ENCODE measurements at places on chromosomes 11 and 22.

DNA sequence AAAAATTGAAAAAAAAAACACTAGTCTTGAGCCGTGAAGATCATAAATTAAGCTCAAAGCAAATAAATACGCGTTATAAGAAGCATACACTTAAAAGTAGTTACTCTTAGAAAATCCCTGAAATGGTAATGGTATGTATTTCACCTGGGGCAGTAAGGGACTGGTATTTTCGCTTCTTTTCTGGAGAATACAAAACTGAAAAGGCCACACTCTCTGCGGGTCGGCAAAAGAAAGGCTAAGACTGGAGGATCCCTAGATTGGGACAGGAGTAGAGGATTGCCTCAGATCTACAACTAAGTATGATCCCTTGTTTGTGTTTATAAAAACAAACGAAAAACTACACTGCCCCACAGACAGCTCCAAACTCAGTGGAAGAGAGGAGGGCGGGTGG, 617 bp downstream of the TSG101 start:
- DNase-seq, result no peak

DNA sequence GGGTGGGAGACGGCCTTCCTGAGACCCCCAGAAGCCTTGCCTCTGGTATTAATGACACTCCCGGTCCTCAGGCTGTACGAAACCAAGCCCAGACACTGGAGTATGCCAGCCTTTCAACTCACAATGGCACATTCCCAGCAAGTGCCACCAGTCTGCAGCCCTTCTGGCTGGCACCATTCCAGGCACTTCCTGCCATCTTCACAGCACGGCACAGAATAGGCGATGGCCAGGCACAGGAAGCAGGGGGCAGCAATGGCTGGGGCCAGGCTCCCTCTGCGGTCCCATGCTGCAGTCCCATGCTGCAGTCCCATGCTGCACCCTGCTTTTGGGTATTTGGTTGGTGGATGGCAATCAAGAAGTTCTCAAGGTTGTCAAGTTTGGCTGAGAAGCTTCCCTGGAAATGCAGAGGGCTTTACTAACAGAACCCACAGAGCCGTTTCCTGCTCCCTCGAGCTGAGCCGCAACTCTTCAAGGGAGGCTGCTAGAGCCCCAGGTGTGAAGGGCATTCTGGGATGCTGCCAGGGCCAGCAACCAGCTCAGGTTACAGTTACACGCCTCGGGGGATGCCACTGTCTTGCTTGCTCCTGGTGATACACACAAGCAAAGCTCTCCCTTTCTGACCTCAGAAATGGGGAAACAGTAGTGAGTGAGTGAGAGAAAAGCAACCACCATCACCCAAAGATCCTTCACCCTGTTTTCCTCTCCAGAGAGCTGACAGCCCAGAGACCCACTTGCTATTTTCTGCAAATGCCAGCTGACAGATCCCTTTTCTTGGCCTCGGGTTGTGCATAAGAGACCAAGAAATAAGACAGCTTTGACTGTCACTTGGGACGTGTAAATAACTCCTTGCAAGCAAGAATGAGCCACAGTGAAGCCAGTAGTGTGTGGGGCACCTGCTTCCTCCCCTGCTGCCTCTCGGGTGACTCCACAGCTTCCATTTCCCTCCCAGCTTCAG, 23.9 kb downstream of the LRFN4 start:
- no peak for DNase-seq

DNA sequence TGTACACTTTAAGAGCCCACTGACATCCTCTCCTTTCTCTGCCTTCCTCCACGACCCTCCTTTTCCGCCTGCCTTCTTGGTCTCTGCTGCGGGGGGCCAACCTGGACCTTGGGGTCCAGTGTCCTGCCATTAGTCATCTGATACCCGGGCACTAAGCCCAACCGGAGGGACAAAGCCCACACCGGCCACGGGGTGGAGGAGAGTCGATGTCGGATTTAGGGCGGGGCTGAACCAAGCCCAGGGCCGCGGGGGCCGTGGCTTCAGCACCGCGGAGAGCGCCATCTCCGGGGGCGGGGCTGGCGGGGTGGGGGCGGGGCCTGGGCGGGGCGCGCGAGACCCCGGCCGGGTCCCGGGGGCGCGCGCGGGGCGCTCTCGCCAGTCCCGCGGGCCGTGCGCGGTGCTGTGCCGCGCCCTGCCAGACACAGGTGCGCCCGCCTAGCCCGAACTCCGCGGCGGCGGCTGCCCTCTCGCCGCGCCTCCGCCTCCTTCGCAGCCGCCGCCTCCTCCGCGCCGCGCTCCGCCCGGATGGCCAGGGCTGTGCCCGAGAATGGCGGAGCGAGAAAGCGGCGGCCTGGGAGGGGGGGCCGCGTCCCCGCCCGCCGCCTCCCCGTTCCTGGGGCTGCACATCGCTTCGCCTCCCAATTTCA, at the start of gene MAPK8IP1:
MAPK8IP1 (plus strand) TSS at position 378 of the 647 bp plus-strand sequence; CDS start at position 548, 170 bp downstream.
- peak; percentile 54 for DNase-seq

GRCh38 chr11:16860617-16861016, 122.2 kb downstream of the C11orf58 start:
- DNase-seq, result no peak

- no peak for DNase-seq
These were observed 118.8 kb downstream of the NXPE2 start for GRCh38 chr11:114796954-114797721.

DNA sequence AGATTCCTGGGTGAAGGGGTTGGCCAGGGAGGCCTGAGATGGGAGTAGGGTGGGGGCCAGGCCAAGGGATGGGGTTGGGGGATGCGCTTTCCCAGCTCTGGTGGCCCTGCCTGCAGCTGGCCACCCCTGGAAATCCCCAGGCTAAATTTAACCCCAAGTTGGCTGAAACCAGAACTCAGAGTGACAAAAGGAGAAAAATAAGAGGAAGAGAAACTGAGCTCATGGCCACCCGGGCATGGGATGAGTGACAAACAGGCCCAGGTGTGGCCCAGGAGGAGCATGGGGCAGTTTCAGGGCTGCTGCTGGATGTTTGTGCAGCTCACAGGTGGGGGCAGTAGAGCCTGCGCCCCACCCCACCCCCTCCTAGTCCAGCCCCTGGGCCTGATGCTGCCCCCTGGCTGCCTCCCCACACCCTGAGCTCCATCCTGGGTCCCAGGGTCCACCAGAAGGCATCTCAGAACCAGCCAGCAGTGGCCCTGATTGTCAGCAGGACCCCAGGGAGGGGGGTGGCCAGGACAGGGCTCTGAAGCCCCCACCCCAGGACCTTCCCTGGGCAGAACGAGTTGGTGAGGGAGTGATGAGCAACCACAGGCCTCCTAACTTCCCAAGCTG, 48.0 kb downstream of the IGLL5 start:
- DNase-seq, result no peak

DNA sequence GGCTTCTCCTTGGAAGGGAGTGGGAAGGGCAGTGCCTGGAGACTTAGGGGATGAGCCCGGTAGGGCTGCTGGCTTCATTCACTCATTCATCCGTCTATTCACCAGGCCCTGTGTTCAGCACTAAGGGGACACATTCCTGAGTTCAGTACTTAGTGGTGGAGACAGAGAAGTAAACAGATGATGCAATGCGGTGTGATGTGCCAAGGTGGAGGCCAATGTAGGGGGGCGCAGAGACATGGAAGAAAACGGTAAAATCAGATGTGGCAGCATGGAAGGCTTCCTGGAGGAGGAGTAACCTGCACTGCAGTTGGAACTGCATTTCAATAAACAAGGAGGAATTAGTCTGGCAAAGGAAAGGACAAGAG, 21.3 kb downstream of the GRIK4 start:
- no peak for DNase-seq

GRCh38 chr11:79404325-79404724, 36.5 kb downstream of the TENM4 start:
- DNase-seq, result no peak

DNA sequence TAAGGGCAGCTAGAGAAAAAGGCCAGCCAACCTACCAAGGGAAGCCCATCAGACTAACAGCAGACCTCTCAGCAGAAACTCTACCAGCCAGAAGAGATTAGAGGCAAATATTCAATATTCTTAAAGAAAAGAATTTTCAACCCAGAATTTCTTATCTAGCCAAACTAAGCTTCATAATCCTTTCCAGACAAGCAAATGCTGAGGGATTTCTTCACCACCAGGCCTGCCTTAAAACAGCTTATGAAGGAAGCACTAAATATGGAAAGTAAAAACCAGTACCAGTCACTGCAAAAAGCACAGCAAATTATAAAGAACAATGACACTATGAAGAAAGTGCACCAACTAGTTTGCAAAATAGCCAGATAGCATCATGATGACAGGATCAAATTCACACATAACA, 30.6 kb upstream of the CASP12 start:
- no peak for DNase-seq

DNA sequence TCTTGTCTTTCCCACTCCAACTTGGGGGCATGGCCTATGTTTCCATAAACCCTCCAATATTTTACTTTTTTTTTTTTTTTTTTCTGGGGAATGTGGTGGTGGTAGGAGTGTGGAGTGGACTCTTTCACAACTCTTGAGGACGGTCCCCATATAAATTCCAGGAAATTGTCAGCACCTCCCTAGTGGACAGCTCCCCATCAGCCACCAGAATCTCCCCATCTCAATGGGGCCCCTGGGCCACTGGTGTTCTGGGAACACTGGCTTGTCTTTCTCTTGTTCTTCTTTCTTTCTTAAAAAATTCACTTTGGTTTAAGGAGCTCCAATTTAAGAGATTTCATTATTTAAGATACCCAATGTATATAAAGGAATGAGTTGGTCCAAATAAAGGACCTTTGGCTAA, 74.1 kb downstream of the ADM start:
- DNase-seq, result no peak

DNA sequence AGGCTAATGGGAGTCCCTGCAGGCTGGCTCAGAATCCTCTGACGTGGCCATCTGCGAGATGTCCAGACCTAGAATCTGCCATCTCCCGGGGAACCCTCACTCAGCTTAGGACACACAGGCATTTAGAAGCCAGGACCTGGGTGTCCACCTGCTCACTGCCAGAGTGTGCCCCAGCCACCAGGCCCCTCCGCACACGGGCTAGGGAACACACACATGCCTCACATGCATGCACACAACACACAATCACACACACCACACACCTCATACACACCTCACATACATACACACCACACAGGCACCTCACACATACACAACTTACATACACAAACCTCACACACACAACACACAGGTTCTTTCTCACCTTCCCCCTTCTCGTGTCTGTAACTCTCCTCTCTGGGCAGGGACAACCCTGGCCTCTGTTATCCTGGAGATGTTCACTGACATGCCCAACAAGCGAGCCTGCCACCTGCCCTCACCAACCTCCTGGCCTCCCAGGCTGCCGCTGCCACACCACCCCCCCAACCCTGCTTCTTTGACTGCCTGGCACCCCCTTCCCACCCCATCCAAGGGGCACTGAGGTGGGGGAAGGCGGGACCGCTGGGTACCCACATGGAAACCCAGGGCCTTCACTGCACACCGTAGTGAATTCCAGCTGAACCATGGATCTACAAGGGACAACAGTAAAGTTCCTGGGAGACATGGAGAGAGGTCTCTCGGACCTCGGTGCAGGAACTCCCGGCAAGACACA, 38.1 kb downstream of the GNB1L start:
- no peak for DNase-seq
